Memory B cell (primary cell): ENCODE measurements at places on chromosomes 4 and X.

- DNase-seq: no peak
These were observed 325.6 kb downstream of the CAMK2D start for GRCh38 chr4:113435893-113436292.

GRCh38 chrX:6225911-6226595, 2.6 kb downstream of the NLGN4X start:
- DNase-seq: no peak

DNA sequence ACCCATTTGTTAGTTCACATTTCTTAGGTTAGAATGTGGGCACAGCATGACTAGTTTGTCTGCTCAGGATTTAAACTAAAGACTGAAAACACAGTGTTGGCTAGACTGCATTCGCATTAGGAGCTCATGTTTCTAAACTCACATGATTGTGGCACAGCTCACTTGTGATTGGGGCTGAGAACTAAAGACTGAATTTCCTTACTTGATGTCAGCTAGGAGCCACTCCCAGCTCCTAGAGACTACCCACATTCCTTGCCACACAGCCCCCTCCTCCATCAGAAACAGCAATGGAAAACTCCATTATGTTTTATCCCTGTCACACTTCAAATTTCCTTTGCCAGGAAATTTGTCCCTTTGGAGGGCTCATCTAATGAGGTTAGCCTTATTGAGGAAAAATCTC, 170.2 kb upstream of the NUDT6 start:
- no peak for DNase-seq

- DNase-seq: no peak
These were observed 3.7 kb downstream of the EREG start for GRCh38 chr4:74368596-74368995.

GRCh38 chr4:53196882-53197771, 168.7 kb downstream of the SCFD2 start:
- DNase-seq: no peak
